CD4-positive, alpha-beta T cell treated with Interferon alpha-2 for 1 hour (primary cell): ENCODE measurements at places on chromosomes 16 and 17.

DNA sequence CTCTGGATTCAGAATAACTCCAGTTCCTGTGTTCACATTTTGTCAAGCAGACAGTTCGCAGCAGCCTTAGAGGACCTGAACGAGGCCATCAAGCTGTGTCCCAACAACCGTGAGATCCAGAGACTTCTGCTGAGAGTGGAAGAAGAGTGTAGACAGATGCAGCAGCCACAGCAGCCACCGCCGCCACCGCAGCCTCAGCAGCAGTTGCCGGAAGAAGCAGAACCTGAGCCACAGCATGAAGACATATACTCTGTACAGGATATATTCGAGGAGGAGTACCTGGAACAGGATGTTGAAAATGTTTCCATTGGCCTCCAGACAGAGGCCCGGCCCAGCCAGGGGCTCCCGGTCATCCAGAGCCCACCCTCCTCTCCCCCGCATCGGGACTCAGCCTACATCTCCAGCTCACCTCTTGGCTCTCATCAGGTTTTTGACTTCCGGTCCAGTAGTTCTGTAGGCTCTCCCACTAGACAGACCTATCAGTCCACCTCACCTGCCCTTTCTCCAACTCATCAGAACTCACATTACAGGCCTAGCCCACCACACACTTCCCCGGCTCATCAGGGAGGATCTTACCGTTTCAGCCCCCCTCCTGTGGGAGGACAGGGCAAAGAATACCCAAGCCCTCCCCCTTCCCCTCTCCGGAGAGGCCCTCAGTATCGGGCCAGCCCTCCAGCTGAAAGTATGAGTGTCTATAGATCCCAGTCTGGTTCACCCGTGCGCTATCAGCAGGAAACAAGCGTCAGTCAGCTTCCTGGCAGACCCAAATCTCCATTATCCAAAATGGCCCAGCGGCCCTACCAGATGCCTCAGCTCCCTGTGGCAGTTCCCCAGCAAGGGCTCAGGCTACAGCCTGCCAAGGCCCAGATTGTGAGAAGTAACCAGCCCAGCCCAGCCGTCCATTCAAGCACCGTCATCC is 25.9 kb downstream of the CYB561 start:
- DNase-seq = peak; percentile 32

- no peak for DNase-seq
Measured at GRCh38 chr16:75225678-75226515, 7.1 kb downstream of the CTRB1 start.

GRCh38 chr17:67246653-67247415 is 1.8 kb upstream of the HELZ start:
- peak; percentile 18 for DNase-seq

- peak; percentile 84 for DNase-seq
Measured at GRCh38 chr16:87956365-87957231, 5.4 kb downstream of the BANP start.

DNA sequence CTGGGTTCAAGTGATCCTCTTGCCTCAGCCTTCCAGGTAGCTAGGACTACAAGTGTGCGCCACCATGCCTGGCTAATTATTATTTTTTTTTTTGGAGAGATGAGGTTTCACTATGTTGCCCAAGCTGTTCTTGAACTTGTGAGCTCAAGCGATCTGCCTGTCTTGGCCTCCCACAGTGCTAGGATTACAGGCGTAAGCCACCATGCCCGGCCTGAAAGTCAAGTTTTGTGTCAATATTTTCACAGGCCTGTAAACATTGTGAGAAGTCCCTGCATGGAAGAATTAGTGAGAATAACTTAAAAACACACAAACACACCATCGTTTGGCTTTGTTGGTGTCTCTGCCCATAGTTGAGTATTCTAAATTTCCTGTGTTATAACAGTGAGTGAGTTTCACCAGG is 22.2 kb downstream of the NUP85 start:
- no peak for DNase-seq

DNA sequence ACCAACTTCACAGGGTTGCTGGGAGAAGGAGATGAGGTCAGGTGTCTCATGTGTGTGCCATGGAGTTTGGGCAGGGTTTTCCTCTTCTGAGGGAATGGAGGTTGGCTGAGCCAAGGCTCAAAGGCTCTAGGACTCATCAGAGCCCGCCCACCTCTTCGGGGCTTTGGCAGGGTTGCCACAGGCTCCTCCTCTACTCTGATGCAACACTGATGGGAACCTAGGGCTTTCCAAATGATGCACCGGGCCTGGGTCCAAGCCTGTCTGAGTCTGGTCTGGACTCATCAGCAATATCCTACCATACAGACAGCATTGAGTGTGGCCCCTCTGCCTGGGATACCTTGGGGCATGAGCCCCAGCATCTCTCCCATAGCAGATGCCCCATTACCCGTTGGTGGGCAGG is 59.5 kb upstream of the LHX1 start:
- no peak for DNase-seq

DNA sequence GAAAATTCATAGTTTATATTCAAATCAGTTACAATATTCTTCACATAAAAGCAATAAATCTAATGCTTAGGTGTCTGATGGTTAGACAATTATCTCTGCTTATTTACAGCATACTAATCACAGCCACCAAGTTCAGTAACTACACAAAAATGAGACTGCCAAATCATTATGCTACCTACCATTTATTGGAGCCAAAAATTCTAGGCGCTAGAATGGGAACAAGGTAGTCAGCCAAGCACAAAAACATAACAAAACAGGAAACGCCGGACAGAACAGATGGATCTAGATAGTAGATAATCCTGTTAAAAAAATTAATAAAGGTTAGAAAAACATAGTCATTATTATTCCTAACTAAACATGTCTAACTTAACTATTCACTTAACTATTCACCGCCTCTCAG is 3.6 kb downstream of the ARL6IP1 start:
- no peak for DNase-seq

DNA sequence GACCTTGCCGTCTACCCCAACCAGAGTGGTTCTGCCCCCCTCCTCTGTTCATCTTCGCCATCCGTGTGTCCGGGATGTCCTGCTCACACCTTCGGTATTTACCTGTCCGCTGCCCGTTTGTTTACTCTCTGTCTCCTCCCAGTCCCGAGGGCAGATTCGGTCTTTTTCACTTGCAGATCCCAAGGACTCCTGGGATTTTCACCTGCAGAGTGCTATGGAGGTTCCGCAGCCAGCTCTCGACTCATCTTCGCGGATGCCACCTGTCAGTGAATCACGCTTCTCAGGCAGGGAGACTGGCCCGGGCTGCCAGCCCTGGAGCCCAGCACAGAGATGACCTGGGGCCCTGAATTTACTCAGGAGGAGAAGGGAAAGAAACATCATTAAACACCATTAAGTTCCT is 8.1 kb downstream of the CRISPLD2 start:
- DNase-seq = no peak

GRCh38 chr17:79412110-79412509 is 198.7 kb downstream of the RBFOX3 start:
- DNase-seq = no peak

DNA sequence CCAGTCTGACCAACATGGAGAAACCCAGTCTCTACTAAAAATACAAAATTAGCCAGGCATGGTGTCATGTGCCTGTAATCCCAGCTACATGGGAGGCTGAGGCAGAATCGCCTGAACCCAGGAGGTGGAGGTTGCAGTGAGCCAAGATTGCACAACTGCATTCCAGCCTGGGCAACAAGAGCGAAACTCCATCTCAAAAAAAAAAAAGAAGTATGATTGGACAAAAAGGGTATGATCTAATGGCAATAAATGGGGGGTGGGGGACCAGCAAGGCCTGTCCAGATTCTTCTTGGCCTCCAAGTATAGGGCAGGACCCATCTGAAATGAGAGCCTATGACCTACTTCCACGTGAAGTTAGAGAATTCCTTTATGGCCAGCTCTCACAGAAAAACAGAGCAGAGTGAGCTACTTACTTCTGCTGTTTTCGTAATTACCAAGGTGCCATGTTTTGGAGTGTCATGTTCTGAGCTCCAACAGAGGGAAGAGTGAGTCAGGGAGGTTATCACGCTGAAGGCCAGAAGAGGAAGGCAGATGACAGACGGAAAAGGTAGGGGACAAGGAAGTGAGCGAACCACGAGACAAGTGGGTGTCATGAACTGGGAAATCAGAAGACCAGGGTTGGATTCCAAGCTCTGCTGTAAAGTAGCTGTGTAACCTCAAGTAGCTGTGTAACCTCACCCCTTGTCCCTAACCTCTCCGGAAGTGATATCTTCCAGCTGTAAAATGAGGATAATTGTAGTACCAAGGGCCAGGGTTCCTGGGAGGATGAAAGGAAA is 3.6 kb upstream of the ZMYND15 start:
- no peak for DNase-seq

DNA sequence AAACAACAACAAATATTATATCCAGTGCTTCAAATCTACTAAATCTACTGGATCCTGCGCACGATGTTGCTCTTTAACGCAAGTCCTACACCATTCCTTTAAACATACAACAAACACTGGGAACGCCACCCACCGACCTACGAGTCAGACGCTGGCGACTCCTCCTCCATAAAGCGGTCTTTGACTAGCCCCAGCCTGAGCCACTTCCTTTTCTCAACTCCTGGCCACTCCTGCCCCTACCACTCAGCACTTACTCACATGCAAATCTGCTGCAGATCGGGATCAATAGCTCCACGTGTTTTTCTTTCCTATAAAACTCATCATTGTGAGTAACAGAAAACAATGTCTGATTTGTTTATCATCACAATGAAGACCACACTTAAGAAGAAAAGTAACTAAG is 32.8 kb upstream of the MNT start:
- no peak for DNase-seq

DNA sequence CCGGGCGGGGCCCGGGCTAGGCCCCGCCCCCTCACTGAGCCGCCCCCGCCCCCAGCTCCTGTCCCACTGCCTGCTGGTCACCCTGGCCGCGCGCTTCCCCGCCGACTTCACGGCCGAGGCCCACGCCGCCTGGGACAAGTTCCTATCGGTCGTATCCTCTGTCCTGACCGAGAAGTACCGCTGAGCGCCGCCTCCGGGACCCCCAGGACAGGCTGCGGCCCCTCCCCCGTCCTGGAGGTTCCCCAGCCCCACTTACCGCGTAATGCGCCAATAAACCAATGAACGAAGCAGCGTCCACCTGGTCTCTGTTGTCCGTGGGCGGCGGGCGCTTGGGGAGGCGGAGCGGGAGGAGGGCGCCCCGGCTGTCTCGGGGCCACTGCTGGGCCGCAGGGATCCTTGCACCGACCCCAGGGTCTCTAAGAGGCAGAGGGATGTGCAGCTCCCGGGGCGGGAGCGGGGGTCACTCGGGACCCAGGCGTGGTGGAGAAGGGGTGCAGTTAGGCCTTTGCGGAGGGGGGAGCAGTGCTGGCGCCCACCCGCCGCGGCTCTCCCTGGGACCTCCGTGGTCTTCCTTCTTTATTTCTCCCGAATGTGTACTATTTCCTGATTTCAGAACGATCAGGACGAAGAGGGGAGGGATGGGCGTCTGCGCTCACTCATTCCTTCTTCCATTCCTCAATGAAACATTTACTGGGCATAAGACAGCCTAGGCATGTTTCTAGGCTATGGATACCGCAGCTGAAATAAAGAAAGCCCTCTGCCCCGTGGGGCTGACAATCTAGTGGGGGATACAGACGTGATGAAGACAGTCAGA is 2.0 kb downstream of the HBZ start:
- peak; percentile 4 for DNase-seq

GRCh38 chr16:85350973-85351372 is 238.7 kb upstream of the CIBAR2 start:
- DNase-seq = no peak

GRCh38 chr16:56344518-56345405 is 80.6 kb downstream of the AMFR start:
- no peak for DNase-seq
